NCI-H187 (cell line): ENCODE measurements at places on chromosomes 6 and 20.

GRCh38 chr6:90162648-90163387, 133.8 kb downstream of the BACH2 start:
- no peak for DNase-seq

GRCh38 chr6:116461932-116462885, 1.0 kb downstream of the CALHM6 start:
- no peak for DNase-seq

- DNase-seq: no peak
Observed at GRCh38 chr20:51767867-51768758, at the start of gene ATP9A. ATP9A (minus strand) TSS chr20:51768390; CDS start chr20:51768369, 21 bp downstream.

DNA sequence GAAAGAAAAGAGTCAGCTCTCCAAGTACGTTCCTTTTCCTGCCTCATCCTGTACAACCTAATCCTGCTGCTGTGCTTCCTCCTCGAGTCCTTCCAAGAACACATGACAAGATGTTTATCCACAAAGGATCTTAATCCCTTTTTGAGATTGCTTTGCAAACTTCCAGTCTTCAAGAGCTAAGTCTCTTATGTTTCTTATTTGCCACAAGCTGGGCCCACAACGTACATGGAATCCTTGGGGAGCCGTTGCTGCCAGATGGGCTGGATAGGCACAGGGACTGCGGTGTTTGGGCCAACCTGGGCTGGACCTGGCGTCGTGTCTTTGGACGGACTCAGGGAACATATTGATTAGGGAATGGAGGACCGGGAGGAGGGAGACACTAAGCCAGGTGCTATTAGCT, 79.7 kb upstream of the AFDN start:
- DNase-seq: no peak

DNA sequence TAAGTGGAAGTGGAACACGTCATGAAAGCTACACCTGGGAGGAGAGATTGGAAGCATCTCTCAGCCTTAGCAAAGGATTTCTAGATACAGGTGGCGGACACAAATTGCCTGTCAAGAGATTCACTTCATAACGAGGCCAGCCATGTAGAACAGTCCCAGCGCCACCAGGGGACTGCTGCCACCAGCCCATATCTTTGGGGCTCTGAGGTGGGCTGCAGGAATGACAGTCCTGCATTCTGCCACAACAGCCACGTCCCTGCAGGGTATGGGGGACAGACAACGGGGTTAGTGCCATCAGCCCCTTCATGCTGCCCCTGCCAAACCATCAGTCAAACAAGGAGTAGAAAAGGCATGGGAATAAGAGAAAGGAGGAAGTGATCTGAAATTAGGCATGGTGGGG, 81.2 kb upstream of the SASH1 start:
- DNase-seq: no peak

DNA sequence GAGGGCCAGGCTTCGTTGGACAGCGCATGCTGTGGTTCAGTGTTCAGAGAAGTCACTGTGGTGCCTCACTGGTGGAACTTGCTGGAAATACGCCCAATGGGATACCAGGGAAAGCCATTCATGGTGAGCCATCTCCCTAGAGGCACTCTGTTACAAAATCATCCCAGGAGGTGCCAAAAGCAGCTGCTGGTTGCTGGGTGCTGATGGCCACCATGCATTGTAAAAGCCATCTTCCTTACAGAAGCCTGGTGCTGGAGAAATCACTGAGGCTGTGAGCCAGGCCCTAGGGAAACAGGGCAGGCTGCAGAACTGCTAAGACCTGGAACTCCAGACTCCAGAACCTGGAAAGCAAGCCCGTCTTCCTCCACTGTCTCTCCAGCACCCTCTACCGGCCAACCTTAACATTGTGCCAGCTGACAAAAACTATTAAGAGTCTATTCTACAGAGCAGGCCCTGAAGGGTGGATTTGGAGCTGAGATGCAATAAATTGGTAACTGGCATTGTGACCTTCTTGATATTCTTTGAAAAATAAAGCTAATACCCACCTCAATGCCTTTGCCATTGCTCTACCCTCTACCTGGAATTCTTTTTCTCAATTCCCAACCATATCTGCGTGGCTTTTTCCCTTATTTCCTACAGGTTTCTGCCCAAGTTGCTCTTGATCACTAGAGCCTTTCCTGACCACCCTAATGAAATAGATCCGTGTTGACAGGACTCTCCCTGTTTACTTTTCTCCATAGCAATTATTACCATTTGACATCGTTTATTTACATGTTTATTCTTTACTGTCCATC, 18.5 kb downstream of the SNRPB start:
- peak; percentile 23 for DNase-seq

- no peak for DNase-seq
Observed at GRCh38 chr20:25065625-25066338, 7.8 kb upstream of the ACSS1 start.

DNA sequence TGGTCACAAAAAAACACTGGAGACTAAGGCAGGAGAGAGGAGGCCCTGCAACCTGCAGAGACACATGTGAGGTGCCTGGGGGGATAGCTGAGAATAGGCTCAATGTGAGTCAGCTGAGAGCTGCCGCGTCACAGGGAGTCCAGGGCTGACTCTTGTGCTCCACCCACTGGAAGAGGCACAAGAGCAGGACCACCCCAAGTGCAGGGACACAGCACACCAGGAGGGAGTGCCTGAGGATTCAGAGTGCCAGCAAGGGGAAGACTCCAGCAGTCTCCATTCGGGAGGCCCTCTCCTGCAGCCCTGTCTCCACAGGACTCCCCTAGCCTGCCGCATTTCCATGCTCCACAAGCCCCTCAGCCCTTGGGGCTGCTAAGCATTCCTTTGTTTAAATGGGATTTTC, 105.5 kb downstream of the HUS1B start:
- DNase-seq: no peak

DNA sequence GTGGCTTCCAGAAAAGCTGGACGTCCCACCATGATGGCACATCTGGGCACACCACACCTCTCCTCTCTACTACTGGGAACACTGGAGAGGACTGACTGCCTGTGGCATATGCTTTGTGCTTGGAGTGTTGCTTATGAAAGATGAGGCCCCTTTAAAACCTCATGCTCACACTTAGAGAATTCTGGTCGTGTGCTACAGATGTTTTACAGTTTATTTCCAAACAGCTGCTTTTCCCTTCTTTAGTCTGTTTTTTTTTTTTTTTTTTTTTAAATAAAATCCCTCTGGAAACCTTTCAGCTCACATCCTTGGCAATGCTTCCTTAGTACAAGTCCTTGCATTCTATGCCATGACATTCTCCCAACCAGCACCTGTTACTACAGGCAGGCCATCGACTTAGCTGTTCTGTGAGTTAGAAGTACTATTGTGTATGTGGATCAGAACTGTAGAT, 60.3 kb downstream of the BMP6 start:
- DNase-seq: no peak

DNA sequence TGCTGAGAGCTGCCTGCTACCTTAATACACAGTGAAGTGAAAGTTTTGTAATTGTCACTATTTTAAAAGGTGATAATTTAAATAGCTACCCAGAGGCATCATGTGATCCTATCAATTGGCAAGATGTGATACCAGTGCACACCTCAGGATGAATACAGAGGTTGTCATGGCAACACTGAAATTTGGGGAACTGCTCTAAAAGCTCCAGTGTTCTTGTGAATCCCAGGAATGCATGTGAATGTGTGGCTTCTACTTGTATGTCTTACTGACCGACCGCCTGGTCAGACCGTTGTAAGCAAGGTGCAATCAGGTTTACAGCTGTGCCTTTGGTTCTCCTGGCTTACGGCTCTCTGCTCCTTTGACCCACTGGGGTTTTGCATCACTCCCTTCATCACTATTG, 146.3 kb upstream of the GJE1 start:
- no peak for DNase-seq

GRCh38 chr20:46930640-46931339, 36.1 kb downstream of the EYA2 start:
- DNase-seq: no peak

DNA sequence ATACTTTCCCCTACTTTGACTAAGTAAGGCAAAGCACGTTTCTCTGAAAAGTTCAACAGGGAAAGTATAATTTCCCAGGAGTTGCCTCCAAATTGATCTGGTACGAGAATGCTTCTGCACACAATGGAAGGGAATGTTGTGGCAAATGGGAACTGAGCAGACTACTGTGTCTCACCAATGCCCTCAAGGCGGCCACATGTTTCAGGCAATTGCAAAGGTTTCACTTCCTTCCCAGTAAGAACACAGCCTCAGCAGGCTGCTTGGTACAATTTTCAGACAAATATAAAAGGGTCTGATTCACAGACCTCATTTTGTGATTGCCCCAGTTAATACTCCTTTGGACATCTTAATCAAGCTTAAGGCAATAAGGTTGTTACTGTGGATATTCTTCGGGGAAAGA, 71.2 kb downstream of the KIAA0319 start:
- DNase-seq: no peak

DNA sequence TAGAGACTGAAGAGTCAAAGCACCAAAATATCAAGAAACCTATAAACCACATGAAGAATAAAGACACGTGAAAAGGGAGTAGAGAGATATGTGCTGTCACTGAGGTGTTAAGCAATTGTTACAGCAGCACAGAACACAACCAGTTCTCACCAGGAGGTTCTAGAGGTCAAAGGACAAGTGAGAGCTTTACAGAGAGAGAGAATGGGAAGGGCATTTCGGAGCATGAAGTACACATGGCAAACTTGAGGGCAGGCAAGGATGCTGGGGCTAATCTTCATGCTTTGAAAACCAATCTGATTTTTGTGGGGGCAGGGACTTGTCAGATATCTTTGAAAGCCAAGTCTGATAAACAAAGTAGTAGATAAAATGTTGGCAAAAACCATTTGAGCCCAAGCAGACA, 142.3 kb upstream of the NRSN1 start:
- no peak for DNase-seq

DNA sequence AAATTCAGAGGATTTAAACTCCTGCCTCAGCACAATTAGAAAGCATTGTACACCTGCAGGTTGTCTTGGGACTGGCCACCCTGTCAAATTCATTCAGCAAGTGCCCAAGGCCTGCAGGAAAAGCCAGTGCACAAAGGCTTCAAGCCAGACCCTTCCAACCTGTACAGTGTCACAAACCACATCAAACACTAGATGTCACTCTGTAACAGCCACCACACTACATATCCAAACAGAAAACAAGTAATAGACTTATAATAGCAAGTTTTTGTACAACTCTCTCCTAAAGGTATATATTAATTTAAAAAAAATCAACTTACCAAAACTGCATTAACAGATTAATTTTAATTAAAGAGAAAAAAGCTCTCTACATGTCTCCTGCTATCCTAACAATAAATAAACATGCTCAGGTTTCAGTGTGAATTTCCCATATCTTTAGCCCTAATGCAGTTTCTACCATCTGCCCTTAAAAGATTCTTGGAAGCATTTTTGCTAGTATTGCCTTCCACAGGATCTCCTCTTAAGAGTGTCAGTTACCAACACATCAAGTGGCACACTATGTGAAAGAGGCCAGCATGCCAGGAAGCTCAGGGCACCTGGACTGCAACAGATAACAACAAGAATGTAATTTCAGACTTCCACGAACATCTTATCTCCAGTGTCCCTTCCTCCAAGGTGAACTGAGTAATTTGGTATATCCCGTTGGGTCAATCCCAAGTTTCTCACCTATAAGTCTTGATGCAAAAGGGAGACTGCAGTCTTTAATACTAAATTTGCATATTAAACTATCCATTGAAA, 47.5 kb downstream of the RALGAPA2 start:
- no peak for DNase-seq

DNA sequence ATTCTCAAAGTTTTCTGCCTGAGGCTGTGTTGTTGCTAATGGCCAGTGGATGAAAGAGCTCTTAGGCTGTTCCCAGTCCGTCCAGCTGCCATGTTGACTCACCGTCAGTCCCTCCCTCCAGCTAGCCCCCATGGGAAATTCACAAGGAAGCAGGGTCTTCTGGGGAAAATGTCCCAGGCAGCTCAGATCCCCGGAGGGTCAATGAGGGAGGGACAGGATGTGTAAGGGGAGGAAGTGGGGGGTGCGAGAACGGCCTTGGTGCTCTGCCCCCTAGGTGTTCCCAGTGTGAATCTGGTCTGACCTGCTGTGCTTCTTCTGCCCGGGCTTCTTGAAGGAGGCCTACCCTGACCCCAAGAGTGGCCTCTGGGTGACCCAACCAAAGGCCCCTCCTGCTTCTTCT, 65.9 kb downstream of the CEBPB start:
- no peak for DNase-seq

DNA sequence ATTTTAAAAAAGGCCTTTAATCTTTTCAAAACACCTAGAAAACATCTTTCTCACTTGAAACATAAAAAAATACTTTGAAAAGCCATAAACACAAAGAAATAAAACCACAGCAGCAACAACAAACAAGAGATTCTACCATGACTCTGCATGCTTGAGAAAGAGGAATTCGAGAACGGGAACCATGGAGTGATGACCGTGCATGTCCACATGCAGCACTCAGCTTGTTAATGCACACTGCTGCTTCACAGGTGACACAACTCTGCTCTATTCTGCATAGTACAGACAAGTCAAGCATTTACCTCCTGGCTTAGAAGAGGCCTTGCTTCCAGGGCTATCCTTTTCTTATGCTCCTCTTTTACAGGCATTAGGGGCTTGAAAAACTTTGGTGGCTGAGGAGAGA, 64.9 kb upstream of the NUP153 start:
- DNase-seq: no peak

DNA sequence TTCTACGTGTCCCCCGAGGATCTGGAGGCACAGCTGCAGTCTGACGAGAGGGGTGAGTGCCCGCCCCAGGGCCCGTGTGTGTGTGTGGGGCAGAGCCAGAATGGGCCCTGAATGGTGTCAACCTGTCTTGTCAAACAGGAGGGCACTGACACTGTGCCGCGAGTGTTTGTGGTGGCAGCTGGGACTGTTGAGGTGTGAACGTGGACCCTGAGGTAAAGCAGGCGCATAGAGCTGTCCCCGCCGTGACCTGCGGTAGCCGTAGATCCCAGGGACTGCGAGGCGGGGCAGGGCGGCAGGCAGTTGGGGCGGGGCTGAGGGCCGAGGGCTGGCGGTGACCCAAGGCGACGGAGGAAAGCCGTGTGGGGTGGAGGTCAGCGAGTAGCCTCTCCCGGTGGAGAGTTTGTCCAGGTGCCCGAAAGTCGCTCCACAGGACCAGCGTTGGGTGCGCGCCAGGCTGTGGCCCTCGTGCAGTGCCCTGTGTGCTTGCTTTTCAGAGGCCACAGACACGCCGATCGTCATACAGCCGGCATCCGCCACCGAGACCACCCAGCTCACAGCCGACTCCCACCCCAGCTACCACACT, 25.2 kb downstream of the UCKL1 start:
- no peak for DNase-seq
